ENCODE measurements at places on chromosomes 6 and 20.

DNA sequence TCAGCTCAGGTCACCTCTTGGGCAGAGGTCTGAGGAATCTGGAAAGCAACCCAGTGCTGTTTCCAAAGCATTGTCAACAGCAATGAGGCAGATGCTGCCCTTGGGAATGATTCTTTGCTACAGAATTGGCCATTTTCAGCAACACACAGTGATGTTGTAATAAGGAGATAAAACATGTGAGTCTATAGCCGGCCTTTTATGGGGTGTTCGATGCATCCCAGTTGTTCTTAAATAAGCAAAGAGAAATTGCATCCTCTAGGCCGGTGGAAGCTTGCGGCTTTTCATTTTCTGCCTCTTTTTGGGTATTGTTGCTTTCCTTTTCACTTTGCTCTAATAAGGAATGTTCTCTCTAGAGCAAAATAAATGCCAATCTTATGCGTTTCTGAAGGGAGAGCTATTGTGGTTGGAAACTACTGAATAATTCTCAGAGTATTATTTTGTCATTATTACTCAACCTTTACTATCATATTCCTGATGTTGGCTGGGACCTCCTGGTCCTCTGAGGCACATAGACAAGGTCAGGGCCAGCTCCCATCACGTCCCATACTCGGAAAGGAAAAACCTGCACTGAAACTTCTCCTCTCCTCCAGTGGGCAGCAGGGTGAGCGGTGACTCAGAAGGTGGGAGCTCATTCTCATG lies 214.2 kb downstream of the CDH26 start:
- H3K4me1 ChIP-seq: no peaks in the 10 kb centered on the region
- H3K4me3 ChIP-seq: no peak overlapping the region
- no peaks in the 10 kb centered on the region for H3K27me3 ChIP-seq
- no peak overlapping the region for H3K27ac ChIP-seq
- no peak for DNase-seq

GRCh38 chr20:64053841-64054661 lies 4.6 kb upstream of the SOX18 start:
- no peaks in the 10 kb centered on the region for H3K36me3 ChIP-seq
- H3K4me1 ChIP-seq: no peaks in the 10 kb centered on the region
- no peak overlapping the region for H3K4me3 ChIP-seq
- DNase-seq: no peak

DNA sequence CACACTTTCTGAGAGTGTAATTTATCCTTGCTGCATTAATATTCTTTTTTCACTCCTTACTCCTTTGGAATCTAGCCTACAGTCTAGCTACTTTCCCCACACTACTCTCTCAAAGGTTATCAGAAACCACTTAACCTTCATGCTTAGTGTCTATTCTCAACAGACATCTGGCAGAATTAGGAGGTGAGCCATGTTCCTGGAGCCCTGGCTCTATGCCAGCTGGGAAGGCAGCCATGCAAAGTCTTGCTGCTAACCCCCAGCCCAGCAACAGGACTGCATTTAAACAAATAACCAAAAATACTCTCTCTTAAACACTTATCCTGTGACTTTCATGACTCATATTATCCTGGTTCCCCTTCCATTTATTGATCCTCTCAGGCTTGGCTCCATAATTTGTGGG lies 260.2 kb downstream of the BCKDHB start:
- H3K4me1 ChIP-seq: no peaks in the 10 kb centered on the region
- no peaks in the 10 kb centered on the region for H3K27me3 ChIP-seq
- no peak overlapping the region for H3K4me3 ChIP-seq
- H3K36me3 ChIP-seq: no peaks in the 10 kb centered on the region
- no peak for DNase-seq
- H3K27ac ChIP-seq: no peak overlapping the region

DNA sequence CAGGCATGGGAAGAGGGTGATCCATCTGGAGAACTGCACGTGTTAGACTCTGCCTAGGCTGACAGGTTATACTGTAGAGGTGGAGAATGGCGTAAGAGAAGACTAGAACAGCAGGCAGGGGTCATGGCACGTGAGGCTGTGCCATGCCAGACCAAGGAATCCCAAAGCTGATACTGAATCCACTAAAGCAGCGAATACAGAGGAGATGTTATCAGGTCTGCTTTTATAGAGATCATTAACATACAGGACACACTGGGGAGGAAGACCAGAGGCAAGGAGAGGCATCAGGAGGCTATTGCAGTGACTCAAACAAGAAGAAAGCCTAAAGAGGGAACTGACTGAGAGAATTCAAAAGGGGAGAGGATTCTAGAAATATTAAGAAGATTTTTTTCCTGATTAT lies 12.9 kb downstream of the PHACTR1 start:
- H3K36me3 ChIP-seq: no peaks in the 10 kb centered on the region
- H3K4me1 ChIP-seq: no peaks in the 10 kb centered on the region
- H3K4me3 ChIP-seq: no peak overlapping the region
- peaks cover 3% of the 10 kb centered on the region for H3K27me3 ChIP-seq
- no peak overlapping the region for H3K27ac ChIP-seq

DNA sequence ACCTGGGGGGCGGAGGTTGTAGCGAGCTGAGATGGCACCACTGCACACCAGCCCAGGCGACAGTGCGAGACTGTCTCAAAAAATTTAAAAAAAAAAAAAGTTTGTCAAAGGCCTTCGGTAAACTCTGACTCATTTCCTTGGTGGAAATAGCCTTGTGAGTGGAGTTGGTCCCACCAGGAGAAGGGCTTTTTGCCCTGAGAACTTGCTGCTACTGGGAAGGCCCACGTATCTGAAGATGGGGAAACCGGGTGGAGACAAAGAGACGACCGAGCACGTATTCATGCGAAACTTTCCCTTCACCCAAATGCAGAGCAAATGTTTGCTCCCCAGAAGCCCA lies 51.7 kb downstream of the SLC22A23 start:
- no peak overlapping the region for H3K4me3 ChIP-seq
- H3K27ac ChIP-seq: no peak overlapping the region
- no peaks in the 10 kb centered on the region for H3K27me3 ChIP-seq
- DNase-seq: no peak
- peaks cover 9% of the 10 kb centered on the region for H3K4me1 ChIP-seq
- no peaks in the 10 kb centered on the region for H3K36me3 ChIP-seq

- H3K36me3 ChIP-seq: no peaks in the 10 kb centered on the region
- no peaks in the 10 kb centered on the region for H3K27me3 ChIP-seq
- H3K4me1 ChIP-seq: peaks cover 11% of the 10 kb centered on the region
- peak; percentile 31 for DNase-seq
These were observed 56.7 kb downstream of the FILIP1 start for GRCh38 chr6:75436869-75437268.

DNA sequence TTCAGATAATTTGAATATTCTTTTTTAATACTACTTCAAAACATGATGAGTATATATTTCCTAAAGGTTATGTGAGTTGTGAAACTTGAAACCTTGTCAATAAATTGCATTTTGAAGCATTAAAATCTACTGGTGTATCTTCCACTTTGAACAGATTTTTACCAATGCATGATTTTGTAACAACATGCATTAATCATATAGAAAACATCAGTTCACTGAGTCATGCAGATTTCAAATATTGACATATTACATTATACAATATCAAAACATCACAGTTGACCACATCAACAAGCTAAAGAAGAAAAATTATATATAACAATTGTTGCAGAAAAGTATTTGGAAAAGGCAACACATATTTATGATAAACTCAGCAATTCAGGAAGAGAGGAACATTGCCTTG lies 158.1 kb downstream of the WDR27 start:
- DNase-seq: no peak
- peaks cover 6% of the 10 kb centered on the region for H3K4me1 ChIP-seq
- no peak overlapping the region for H3K27ac ChIP-seq
- H3K36me3 ChIP-seq: no peaks in the 10 kb centered on the region
- no peaks in the 10 kb centered on the region for H3K27me3 ChIP-seq

- H3K27ac ChIP-seq: no peak overlapping the region
- H3K27me3 ChIP-seq: no peaks in the 10 kb centered on the region
- H3K4me3 ChIP-seq: no peak overlapping the region
- no peaks in the 10 kb centered on the region for H3K36me3 ChIP-seq
These were observed 100.4 kb upstream of the MLN start for GRCh38 chr6:33904050-33904746.

DNA sequence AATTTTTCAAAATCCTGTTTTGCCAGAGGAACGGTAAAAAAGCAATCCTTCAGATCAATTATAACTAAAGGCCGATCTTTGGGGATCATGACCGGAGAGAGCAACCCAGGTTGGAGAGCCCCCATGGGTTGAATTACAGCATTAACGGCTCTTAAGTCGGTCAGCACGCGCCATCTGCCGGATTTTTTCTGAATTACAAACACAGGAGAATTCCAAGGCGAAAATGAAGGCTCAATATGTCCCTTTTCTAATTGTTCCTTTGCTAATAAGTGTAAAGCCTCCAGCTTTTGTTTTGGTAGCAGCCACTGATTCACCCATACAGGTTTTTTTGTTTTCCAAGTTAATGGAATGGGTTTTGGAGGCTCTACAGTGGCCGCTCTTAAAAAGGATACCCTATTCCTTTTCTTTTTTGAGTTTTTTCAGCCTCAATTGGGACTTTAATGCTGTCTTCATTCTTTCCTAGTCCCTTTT lies 16.9 kb upstream of the PTCRA start:
- peak; percentile 82 for DNase-seq
- no peak overlapping the region for H3K27ac ChIP-seq
- no peak overlapping the region for H3K4me3 ChIP-seq
- H3K4me1 ChIP-seq: no peaks in the 10 kb centered on the region

GRCh38 chr6:42101186-42101657 lies 41.2 kb downstream of the C6orf132 start:
- H3K36me3 ChIP-seq: no peaks in the 10 kb centered on the region
- no peak overlapping the region for H3K4me3 ChIP-seq
- no peak for DNase-seq
- H3K27me3 ChIP-seq: no peaks in the 10 kb centered on the region
- peaks cover 38% of the 10 kb centered on the region for H3K4me1 ChIP-seq
- H3K27ac ChIP-seq: peak overlapping the region; percentile 93

- H3K27me3 ChIP-seq: no peaks in the 10 kb centered on the region
- no peak for DNase-seq
- no peaks in the 10 kb centered on the region for H3K36me3 ChIP-seq
- no peak overlapping the region for H3K27ac ChIP-seq
These were observed 281.7 kb upstream of the TAB2 start for GRCh38 chr6:149035766-149036165.

DNA sequence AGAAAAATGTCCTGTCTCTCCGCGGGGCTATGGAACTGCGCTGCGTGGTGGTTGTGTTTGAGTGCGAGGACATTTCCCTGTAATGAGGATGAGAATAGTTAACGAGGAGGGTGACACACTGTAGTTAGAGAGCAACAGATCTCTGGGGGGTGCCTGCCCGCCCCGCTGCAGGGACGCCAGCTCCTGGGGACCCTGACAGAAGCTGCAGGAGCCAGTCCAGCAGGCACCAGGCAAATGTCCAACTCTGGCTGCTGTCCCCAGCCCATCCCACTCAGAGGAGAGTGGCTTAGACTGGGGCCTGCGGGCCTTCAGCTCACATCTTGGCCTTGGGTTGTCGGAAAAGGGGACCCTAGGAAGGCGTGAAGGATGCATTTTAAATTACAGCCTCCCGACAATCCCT lies 92.9 kb upstream of the FOXP4 start:
- DNase-seq: no peak
- no peaks in the 10 kb centered on the region for H3K27me3 ChIP-seq
- no peaks in the 10 kb centered on the region for H3K36me3 ChIP-seq
- no peaks in the 10 kb centered on the region for H3K4me1 ChIP-seq
- no peak overlapping the region for H3K4me3 ChIP-seq
- H3K27ac ChIP-seq: no peak overlapping the region

GRCh38 chr20:17613328-17614175 lies 43.7 kb downstream of the DSTN start:
- peak; percentile 15 for DNase-seq
- H3K27ac ChIP-seq: no peak overlapping the region
- H3K4me1 ChIP-seq: peaks cover 17% of the 10 kb centered on the region
- H3K36me3 ChIP-seq: no peaks in the 10 kb centered on the region
- no peaks in the 10 kb centered on the region for H3K27me3 ChIP-seq

- no peaks in the 10 kb centered on the region for H3K27me3 ChIP-seq
- peaks cover 9% of the 10 kb centered on the region for H3K4me1 ChIP-seq
- no peak for DNase-seq
- no peak overlapping the region for H3K4me3 ChIP-seq
These were observed 5.4 kb upstream of the GINM1 start for GRCh38 chr6:149560736-149561135.

DNA sequence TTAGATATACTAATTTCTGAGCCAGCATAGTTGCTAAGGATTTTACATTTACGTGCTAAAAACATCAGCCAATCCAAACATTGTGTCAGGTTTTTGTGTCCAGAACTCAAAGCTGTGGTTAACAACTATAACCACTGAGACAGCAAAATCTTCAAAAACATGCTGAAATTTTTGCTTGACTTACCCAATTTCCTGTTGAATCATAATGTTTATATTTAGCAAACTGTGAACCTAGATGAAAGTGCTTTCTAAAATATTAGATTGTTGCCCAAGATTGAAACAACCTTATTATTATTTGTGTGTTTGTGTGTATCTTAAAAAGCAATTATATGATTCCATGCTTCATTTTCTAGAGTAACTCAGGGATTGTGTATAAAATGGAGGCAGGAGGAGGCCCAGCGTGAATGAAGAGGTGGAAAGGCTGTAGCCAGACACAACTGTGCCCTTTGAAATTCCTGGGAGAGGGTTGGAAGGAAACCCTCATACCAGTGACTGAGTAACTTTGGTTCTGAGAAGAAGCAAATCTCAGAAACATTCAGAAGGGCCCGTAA lies 48.0 kb downstream of the ARMC2 start:
- H3K36me3 ChIP-seq: no peaks in the 10 kb centered on the region
- DNase-seq: no peak
- no peak overlapping the region for H3K27ac ChIP-seq
- no peaks in the 10 kb centered on the region for H3K27me3 ChIP-seq

DNA sequence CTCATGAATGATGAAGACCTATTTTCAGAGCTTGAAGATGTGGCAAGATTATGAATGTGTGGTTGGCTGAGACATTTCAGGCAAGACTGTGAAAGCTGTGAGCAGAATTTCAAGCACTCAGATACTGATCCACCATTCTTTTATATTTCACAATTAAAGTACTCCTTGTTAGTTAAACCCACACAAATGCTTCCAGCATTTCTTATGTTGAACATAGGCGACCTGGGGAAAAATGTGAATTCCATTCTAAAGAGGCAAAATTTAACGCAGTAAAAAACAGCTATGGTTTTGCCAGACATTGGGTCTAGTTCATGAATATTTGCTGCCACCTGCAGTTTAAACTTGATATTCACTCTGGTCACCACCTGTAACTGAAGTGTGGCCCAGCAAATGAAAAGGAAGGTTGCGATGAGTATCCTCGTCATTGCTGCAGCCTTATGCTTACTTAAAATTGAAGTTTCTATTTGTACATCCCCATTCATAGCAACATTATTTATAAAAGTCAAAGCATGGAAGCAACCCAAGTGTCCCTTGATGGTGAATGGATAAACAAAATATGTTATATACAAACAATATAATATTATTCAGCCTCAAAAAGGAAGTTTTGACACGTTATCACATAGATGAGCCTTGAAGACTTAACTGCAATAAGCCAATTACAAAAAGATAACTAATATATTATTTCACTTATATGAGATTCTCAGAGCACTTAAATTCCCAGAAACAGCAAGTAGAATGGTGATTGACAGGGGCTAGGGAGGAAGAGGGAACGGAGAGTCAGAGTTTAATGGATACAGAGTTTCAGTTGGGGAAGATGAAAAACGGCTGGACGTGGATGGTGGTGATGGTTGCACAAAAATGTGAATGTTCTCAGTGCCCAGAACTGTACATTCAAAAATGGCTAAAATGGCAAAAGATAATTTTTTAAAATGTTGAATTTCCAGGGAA lies 32.4 kb upstream of the FAM184A start:
- no peaks in the 10 kb centered on the region for H3K27me3 ChIP-seq
- H3K27ac ChIP-seq: no peak overlapping the region
- no peaks in the 10 kb centered on the region for H3K4me1 ChIP-seq
- no peaks in the 10 kb centered on the region for H3K36me3 ChIP-seq

All from adrenal gland (tissue), 19 donors.